ENCODE measurements at places on chromosomes 5 and 9.

GRCh38 chr5:137069358-137069757, 429.8 kb downstream of the SPOCK1 start:
- DNase-seq = no peak

- DNase-seq = no peak
Observed at GRCh38 chr5:82222597-82223574, 55.3 kb downstream of the RPS23 start.

DNA sequence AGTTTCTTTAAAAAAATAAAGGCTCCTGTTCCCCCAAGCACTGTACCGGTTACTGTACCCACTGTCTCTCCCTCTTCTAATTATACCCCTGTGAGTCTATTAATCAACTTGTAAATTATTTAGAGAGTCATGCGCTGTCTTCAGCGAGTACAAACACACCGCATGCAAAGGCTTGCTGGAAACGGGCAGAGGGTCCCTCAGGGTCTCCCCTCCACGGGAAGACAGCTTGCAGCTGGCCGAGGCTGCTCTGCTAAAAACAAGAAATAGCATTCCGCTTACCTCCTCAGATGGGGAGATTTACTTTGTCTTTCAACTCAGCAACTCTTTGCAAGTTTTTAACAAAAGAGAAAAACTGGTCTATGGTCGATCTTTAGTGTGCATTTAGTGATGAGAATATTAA, 71.8 kb downstream of the AK8 start:
- DNase-seq = no peak

DNA sequence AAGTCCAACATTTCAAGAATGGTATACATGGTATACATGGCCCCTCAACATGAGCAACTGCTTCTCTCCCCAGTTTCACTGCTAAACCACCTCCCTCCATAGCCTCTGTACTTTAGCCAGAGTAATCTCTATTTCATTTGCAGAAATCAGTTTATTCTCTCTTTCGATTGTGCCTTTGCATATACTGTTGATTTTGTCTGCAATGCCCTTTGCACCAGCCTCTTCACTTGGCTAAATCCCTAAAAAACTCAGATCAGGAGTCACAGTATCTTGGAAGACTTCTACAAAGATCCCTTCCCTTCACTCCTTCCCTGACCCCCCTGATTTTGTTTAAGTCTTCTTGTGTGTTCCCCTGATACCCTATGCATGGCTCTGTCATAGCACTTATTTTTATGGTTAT, 4.9 kb upstream of the CCNG1 start:
- no peak for DNase-seq

DNA sequence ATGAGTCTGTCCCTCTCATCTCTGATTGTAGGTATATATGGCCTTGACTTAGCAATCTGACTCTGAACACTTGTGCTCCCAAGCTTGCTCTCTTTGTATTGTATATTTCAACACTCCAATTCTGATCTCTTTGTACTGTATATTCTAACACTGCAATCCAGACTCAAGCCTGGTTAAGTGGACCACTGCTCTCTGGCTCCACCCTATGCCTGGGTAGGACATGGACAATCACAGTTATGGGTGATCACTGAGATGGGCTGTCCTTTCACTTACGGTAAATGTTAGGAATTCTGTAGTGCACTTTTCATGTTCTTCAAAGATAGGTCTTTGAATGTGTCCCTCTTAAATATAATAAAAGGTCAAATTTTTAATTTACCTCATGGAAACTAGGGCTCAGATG, 165.1 kb downstream of the TLR4 start:
- DNase-seq = no peak

GRCh38 chr5:8332666-8333445, 463.9 kb downstream of the MTRR start:
- no peak for DNase-seq

GRCh38 chr5:1343315-1343751, 1.6 kb downstream of the CLPTM1L start:
- DNase-seq = no peak

- DNase-seq = no peak
Observed at GRCh38 chr5:144036476-144036875, 134.0 kb downstream of the YIPF5 start.

- no peak for DNase-seq
Observed at GRCh38 chr5:12330381-12330780, 426.1 kb upstream of the CTNND2 start.

- no peak for DNase-seq
Observed at GRCh38 chr9:87062746-87063145, 115.4 kb upstream of the GAS1 start.

DNA sequence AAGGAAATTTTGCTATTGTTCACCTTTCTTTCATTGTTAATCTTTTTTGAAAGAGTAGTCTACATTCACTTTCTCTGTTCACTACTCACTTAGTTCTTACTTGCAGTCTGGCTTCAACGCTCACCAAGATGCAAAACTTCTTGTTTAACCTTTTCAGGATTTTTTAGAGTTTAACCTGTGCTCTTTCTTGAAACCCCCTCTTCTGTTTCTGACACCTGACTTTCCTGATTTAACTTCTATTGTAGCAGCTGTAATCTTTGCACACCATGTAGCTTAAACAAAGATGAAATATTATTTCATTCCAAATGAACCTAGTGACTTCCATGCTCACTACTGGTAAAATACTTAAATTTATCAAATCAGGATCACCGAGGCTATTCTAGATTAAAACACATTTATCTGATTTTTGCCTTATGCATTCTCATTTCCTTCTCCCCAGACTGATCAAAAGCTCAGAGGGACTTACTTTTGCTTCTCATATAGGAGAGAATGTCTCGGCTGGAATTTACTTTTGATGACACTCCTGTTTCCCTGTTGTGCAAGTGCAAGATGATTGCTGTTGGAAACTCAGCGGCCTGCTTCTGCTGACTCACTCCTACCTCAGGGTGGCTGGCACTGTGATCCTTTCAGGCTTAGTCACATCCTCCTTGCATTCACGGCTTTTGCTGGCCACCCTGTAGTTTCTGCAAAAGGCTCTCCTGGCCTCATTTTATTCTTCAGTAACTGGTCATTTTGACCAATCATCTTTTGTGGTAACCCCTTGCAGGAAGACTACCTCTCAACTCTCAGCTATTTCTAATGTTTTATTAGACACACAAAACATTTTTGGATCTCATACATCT, 109.3 kb upstream of the IFNE start:
- DNase-seq = no peak

- no peak for DNase-seq
Observed at GRCh38 chr5:132472431-132472830, 18.1 kb downstream of the IRF1 start.

DNA sequence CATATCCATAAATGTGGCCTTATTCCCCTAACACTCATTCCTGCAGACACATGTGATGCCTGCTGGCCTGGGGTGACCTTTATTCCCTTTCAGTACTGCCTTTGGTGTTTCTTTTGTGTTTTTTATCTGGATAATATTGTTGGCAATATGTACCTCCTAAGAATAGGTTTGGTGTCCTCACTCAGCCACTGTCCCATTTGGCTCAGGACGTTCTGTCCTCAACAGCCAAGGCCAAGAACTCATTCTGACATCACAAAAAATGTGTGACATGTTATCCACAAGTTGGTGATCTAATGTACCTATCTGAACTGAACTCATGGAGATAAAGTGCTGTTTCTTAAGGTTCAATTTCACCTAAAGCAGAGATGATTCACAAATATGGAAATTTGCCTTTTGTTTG, 142.9 kb upstream of the GRAMD2B start:
- DNase-seq = no peak

GRCh38 chr5:142871363-142872193, 101.4 kb downstream of the ARHGAP26 start:
- DNase-seq = no peak

- peak; percentile 33 for DNase-seq
Observed at GRCh38 chr5:179060116-179061008, at the start of gene ZNF354C. Gene ZNF354C, plus strand, starts transcription at chr5:179060373. Its CDS starts 1,696 bp downstream, at chr5:179062069.

DNA sequence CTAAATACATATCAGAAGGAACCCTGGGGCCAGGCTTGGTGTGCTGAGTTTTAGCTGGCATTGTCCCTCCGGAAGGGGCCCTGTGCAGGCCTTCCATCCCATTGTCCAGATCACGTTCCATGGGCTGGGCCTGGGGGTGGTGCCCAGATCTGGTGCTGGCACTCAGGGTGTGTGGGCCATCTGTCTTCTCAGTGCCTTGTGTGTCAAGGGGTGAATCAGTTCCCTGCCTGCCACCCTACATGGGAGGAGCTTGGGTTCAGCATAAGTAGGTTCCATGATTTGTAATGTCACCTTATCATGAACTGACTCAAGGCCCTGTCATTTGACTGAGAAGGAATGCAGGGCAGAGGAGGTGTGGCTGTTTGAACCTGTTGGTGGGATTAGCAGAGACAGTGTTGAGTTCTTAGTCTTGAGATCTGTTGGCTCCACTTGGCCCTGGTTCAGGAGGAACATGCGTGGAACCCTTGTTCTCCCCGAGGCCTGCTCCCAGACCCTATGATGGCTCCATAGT, 176.8 kb downstream of the MACROH2A1 start:
- DNase-seq = no peak

DNA sequence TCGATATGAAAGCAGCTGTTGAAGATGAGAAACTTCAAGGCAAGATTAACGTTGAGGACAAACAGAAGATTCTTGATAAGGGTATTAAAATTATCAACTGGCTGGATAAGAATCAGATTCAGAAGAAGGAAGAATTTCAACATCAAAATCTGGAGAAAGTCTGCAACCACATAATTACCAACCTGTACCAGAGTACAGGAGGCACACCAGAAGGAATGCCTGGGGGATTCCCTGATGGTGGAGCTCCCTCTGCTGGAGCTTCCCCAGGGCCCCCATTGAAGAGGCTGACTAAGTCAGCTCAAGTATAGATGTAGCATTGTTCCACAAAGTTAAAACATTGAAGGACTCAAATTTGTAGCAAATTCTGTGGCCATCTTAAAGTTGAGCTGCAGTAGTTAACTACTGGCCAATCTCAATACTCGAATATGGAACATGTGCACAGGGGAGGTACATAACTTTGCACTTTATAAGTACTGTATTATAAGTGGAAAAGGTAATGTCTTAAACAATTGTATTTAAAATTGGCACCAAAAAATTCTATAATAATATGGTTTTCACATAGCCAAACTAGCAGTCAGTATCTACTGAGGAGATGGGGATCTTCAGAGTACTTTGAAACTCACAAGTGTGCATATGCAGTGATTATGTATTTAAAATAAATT, 237.5 kb downstream of the CHSY3 start:
- no peak for DNase-seq

GRCh38 chr9:120438111-120438510, 141.9 kb downstream of the CDK5RAP2 start:
- DNase-seq = no peak

DNA sequence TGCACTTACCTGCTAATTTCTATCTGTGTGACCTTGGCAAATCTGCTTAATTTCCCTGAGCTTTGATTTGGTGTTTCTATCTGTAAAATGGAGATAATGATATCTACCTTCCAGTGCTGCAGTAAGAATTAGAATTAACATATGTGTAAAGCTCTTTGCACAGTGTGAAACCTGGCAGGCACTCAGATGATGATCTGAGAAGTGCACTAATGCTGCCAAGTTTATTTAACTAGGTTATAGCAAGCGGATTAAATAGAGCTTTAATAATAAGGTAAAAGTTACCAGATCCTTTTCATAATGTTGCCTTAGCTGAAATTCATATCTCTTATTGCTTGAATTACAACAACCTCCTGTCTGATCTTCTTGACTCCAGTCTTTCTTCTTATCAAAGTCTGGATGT, 315.3 kb upstream of the CD180 start:
- DNase-seq = no peak

- DNase-seq = peak; percentile 71
Observed at GRCh38 chr5:13957032-13957645, 12.7 kb upstream of the DNAH5 start.

DNA sequence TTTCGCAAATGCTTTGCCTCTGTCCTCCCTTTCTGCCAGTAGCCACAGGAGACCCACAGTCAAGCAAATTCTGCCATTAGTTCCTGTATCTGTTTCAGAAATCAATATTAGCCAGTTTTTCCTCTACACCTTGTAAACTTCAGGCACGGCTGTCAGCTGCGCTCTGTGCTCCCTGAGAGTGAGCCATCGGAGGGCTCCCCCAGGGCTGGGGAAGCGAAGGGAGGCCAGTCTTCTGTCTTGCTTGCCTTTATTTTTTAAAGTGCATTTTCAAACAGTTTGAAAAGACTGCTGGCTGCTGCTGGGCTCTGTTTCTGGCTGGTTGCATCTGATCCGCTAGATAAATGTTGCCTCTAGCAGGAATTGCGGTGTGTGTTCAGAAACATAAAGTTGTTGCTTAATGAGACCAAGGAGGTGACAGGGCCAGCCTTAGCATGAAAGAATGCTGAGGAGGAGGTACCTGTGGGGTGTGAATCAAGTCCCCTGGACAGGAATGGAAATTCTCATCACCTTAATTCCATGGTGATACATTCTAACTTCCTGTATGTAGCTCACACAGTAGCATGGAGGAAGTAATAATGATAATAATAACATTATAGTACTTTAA, 421.7 kb upstream of the KIF2A start:
- no peak for DNase-seq

DNA sequence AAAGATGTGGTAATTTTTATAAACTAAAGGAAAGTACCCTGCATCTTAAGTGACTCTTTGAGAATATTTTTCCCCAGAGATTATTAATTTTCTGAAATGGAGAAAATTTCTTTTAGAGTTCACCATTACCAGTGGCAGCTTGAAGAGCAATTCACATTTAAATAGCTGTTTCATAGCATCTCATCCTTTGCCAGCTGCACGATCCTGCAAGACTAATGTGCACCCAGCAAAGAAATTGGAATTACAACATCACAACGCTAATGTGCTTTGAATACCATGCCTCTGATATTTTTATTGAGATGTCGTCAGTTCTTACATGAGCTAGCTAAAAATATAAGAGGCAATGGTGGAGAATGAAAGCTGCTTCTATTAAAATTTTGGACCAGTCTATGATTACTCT, 423.5 kb downstream of the TAF11L14 start:
- no peak for DNase-seq

DNA sequence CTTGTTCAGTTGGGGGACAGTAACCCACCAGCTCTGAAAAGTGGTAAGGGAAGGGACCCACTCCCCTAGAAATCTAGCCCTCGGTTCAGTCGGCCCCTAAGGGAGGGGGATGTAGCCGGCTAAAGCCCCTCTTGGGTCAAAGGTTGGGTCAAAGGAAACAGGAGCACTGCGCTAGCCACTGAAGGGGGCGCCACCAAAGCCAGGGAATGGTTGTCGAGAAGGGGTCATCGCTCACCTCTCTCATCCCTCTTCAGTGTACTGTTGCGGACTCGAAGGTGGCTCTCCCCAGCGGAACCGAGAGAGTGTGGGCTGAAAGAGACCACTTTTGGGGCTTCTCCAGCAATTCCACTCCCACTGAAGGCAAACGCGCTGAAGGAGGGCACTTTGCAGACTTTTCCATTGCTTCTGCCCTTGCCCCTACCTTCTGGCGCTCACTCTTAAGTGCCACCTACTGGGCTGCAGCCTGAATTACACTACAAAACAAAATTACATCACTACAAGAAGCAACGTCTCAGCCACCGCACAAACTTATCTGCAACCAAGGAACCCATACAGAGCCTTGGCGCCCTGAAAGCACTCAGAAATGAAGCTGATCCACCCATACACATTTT, 396.9 kb downstream of the PDE4D start:
- no peak for DNase-seq

- DNase-seq = peak; percentile 8
Observed at GRCh38 chr5:90020575-90021538, 388.7 kb downstream of the CETN3 start.

GRCh38 chr9:7316967-7317366, 482.6 kb downstream of the DMAC1 start:
- DNase-seq = no peak

All from NCI-H345 (cell line).